Stimulated activated CD8-positive, alpha-beta memory T cell treated with anti-CD3 and anti-CD28 coated beads, Interleukin-15, amount 100 ng/mL, for 4 hours (primary cell): ENCODE measurements at places on chromosomes 16 and 17.

DNA sequence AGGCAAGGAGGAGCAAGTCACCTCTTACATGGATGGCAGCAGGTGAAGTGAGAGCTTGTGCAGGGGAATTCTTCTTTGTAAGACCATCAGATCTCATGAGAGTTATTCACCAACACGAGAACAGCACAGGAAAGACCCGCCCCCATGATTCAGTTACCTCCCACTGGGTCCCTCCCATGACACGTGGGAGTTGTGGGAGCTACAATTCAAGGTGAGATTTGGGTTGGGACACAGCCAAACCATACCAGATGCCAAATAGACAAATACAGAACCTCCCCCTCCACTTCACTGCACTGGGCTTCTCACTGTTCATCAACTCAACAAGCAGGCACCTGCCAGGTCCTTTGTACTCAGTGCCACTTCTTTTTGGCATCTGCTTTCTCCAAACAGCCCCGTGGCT, 100.2 kb downstream of the WSCD1 start:
- no peak for DNase-seq

- DNase-seq, result no peak
Measured at GRCh38 chr16:11235703-11235991, 20.4 kb downstream of the SOCS1 start.

DNA sequence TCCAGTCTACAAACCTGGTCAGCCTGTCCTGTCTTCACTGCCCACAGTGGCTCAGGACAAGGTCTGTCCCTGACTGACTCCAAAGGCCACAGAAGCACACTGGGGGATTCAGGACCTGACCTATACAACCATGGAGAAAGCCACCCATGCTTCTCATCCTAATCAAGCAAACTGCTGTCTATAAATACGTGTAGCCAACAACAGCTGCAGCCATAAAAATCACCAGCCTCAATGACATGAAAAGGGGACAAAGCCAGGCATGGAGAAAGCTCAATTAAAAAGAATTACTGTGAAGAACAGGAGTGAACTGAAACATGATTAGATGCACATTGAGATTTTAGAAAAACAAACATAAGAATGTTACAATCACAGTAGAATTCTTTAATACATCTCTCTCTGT, 170.1 kb downstream of the CDK5R1 start:
- DNase-seq, result no peak

DNA sequence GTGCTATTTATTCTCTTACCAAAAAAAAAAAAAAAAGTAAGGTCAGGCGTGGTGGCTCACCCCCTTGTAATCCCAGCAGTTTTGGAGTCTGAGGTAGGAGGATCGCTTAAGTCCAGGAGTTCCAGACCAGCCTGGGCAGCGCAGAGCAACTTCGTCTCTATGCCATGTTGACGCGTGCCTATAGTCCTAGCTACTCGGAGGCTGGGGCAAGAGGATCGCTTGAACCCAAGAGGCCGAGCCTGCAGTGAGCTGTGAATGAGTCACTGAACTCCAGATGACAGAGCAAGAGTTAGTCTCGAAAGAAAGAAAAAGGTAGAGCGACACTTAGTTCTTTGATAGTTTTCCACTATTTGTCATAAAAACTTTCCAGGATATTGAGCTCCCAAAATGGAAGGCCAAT, 1.4 kb upstream of the TENT4B start:
- no peak for DNase-seq

GRCh38 chr17:82536512-82537201, 17.1 kb downstream of the FOXK2 start:
- no peak for DNase-seq

- no peak for DNase-seq
Measured at GRCh38 chr17:1019451-1019850, 22.5 kb downstream of the TIMM22 start.

DNA sequence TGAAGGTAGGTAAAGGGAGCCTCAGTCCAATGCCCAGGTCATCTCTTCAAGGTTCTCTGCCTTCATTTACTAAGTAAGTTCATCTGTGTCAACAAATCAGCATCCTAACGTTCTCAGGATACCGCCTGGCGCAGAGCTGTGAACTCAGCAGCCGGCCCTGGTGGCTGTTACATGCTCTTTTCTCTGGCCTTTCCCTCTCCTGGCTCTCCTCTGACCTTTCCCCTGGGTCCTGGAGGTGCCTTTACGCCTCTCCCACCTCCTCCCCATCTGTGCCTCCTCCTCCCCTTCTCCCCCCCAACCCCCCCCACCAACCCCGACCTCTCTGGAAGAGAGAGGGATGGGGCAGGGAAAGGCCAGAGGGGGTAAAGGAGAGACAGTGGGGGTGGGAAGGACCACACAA, 19.5 kb downstream of the COTL1 start:
- no peak for DNase-seq

DNA sequence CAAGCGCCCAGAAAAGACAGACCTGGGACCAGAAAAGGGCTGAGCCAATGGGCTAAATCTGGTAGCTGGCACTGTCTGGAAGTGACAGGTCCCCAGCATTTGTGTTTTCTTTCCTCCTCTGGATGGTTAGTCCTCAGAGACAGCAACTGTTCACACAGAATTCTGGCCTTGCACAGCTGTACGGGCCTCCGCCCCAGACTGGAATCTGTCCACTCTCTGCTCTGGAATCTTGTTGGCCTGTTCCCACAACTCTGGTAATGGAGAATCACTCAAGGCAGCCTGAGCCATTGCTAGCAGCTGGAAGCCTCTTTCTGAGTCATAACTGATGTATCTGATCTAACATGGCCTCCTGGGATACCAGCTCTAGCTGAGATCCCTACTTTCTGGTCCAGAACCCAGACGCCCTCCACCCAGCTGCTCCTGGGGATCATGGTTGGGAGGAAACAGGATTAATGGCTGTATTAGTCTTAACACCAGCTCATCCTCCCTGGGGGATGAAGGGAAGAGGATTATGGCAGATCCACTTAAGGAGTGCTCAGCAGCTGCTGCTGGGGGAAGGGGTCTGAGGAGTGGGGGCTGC, 9.1 kb downstream of the ZNF668 start:
- no peak for DNase-seq

GRCh38 chr16:3580686-3581085, 3.5 kb upstream of the NLRC3 start:
- DNase-seq, result no peak

GRCh38 chr16:49858200-49859124, 2.5 kb upstream of the ZNF423 start:
- DNase-seq, result peak; percentile 20

DNA sequence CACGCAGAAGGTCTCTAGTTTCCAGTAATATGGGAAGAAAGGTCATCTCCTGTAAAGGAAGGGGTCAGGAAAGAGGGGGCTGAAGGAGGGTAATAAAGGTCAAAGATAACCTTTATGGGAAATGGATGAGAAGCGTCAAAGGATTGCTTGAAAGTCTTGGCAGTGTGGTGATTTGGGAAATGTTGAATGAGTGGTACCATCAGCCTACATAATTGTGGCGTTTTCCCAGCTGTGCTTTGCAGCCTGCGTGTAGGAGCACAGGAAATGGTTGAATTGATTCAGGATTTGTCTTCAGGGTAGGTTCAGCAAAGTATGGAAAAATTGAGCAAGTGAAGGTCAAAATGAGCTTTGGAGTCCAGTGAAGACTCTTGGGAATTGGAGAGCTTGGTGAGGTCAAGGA, 115.8 kb upstream of the NOL11 start:
- no peak for DNase-seq

- no peak for DNase-seq
Measured at GRCh38 chr16:12455287-12455798, 348.3 kb downstream of the CPPED1 start.

DNA sequence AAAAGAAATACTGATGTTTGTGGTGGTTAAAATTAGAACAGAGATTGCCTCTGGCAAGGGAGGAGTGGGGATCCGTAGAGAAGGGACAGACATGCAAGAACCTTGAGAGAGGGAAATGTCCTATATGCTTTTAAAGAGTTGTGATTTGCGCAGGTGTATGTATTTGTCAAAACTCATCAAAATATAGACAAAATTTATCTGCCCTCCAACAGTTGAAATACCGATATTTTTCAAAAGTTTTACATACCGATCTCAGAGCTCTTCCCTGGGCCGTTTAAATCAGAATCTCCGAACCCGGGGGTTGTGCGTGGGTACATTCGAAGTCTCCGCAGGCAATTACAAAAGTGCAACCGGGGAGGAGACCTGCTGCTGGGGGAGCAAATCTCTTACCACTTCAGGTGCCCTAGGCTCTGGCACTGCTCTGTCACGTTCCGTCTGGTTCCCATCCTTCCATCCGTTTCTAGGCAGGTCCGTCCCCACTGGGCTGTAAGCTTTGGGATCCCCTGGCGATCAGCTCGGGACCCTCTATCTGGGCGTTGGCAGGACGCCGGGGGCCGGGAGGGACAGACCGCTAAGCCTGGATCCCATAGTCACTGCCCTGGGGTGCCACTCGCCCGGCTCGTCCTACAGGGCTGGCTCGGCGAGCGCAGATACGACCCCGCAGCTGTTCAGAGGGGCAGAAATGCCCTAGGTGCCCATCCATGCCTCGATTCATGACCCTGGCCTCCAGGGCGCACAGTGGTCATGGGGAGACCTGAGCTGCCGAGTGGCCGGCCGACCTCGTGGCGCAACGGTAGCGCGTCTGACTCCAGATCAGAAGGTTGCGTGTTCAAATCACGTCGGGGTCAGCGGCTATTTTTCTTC, 4.2 kb downstream of the BORCS6 start:
- peak; percentile 79 for DNase-seq

DNA sequence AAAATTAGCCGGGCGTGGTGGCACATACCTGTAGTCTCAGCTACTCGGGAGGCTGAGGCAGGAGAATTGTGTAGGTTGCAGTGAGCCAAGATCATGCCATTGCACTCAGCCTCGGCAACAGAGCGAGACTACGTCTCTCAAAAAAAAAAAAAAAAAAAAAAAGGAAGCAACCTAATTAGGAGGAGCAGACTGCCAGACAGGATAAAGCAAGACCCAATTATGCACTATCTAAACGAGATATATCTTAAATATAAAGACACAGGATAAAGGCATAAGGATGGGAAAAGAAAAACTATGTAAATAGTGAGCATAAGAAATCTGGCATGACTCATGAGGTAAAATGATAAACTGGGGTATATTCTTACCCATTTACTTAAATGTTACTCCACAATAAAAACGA, 4.9 kb downstream of the TXNDC11 start:
- DNase-seq, result no peak

DNA sequence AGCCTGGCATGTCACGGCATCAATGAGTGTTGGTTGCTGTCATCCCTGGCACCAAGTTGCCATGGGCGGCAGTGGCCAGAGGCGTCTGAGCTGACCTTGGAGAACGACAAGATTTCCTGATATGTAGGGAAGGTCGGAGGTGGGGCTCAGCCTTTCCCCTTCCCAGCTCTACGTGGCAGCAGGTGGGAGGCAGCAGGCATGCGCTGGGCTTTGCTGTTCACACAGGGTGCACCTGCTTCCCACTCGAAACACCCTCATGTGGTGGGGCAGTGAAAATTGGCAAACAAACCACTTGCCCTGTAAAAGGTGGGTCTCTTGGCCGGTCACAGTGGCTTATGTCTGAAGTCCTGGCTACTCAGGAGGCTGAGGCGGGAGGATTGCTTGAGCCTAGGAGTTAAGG, 12.3 kb upstream of the TFAP4 start:
- DNase-seq, result no peak

- no peak for DNase-seq
Measured at GRCh38 chr16:23132775-23133463, 16.3 kb downstream of the USP31 start.

- no peak for DNase-seq
Measured at GRCh38 chr16:87647431-87648185, 45.3 kb downstream of the JPH3 start.

DNA sequence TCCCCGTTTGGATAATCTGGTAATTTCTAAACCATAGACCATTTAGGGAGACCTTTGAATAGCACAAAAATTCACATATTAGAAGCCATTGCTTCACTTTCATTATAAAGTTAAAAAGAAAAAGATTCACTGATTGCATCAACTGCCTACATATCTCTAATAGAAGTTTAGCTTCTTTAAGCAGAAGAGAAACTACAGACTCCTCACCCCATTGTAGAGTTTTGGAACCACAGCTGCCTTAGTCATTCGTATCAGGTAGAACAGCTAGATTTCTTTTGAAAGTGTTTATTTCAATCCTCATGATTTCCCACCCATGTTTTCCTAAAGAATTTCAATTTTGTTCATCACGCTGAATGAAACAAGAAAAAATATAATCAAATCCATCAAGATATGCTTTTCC, 144.8 kb downstream of the CDH8 start:
- no peak for DNase-seq

GRCh38 chr16:28930652-28931051, 1.1 kb upstream of the CD19 start:
- no peak for DNase-seq

- no peak for DNase-seq
Measured at GRCh38 chr17:10661437-10661836, 4.3 kb upstream of the MYH3 start.

DNA sequence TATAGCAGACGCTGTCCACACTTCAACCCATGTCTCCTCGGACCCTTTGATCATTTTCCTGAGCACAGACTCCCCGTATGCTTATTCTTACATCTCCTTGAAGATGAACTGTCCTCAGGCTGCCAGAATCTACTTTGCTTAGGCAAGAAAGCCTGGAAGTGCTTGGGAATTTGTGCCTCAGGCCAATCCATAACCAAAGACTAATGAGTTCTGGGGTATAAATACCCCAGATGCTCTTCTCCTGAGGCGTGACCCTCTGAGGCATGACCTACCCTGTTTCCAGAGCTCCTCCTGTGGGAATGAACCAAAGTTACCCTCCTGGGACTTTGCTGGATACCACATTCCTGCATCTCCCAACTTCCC, 10.1 kb upstream of the TEKT3 start:
- DNase-seq, result no peak

GRCh38 chr16:14240219-14240843, 169.2 kb downstream of the MRTFB start:
- DNase-seq, result no peak

- DNase-seq, result no peak
Measured at GRCh38 chr17:49082231-49082630, 50.3 kb upstream of the B4GALNT2 start.

DNA sequence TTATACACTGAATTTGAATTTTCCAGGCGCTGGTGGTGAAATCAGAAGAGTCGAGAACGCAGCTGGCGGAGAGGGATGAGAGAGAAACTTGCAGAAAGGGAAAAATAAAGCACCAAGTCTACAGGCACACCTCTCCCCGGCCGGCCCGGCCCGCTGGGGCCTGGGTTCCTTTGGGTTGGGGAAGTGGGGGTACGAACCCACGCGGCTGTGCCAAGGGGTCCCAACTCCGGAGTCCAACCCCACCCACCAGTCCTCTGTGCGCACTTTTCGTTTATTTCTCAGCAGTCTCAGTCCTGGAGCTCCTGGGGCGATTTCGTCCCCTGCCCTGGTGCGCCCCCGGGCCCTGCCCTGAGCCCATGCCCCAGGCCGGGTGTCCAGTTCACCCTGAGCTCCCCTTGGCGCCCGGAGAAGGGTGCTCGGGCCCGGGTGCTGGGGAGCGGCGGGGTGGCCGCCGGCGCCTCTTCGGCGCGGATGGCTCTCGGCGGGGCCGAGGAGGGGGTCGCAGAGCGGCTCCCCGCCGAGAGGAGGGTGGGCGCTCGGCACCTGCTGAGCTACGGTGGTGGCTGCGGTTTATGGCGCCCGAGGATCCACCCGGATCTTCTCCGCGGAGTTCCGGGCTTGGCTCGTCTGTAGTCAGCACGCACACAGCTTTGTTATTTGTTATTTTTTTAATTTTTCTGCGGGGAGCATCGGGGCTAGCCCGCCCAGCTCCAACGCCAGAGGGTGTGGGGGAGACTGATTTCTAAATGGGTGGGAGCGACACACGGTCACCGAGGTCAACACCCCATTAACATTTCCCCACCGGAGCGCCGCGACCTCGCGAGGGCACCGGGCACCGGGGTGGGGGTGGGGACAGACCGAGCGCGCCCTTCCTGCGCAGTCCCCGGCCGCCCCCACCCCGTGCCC, 15.7 kb upstream of the CBX8 start:
- no peak for DNase-seq
